ENCODE measurements at places on chromosomes 5 and 9.

DNA sequence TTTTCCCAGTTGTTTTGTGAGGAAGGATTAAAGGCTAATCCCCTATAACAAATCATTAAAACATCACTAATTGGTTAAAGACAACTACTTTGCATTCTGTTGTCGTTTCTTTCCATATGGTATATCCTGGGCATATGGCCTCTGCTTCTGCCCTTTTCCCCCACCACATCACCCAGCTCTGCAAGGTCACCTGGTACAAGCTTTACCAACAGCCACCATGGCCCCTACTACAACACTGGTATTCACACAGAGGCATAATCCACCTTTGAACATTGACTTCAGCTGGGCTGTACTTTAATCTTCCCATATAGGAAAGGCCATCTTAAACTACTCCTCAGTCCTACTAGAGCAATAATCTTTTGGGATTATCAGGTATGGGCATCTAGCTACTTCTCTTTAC lies 866.1 kb downstream of the TLE4 start:
- DNase-seq = no peak

- no peak for DNase-seq
These were observed 208.3 kb downstream of the ENC1 start for GRCh38 chr5:74432216-74432615.

DNA sequence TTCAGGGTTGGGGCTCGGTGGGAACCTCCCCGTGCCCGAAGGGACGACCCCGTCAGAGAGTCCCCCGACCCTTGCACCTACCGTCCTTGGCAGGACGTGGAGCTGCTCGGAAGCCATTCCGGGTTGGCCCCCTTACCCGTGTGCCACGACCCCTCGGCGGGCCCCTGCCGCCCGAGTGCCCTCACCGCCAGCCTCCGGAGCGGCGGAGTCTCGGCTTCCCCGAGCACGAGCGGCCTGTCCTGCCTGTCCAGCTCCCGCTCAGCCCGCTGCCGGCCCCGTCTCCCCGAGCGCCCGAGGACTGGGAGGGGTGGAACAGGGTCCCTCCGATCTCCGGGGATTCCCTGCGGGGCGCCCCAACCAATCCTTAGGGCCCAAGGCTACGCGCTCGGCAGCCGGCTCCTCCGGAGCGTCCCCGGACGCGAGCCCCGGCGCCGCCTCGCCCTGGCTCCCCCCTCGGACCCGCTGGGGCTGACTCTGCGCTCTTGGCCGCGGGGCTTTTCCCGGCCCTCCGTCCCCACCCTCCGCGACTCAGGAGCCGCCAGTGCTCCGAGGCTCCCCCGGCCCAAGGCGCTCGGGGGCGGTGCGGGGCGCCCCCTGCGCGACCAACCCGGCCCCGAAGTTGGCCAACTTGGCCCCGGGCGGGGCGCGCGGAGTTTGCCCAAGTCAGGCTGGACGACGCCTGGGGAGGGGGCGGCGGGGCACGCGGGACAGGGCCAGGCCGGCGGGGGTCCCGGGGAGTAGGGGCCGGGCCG lies 654 bp downstream of the ADAMTS2 start:
- DNase-seq = no peak

- DNase-seq = no peak
These were observed 49.0 kb upstream of the RIC1 start for GRCh38 chr9:5579881-5580280.

DNA sequence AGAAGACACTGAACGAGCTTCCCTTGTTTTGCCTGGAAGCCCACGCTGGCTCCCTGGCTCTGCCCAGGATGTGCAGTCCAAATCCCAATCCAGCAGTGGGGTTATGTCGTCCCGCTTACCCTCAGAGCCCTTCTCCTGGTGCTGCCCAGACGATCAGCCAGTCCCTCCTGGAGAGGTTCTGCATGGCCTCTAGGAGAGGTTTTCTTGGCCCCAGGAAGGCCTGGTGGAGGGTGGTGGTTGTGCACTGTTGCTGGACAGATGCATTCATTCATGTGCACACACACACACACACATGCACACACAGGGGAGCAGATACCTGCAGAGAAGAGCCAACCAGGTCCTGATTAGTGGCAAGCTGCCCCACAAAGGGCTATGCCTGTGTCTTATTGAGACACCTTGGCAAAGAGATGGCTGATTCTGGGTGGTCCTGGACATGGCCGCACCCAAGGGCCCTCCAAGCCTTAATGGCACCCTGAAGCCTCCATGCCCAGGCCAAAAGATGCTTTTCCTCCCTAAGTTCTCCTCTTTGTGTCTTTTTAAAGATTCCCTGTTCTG lies 10.5 kb upstream of the OLFM1 start:
- DNase-seq = no peak

GRCh38 chr5:69468631-69469030 lies 24.0 kb upstream of the OCLN start:
- DNase-seq = no peak

DNA sequence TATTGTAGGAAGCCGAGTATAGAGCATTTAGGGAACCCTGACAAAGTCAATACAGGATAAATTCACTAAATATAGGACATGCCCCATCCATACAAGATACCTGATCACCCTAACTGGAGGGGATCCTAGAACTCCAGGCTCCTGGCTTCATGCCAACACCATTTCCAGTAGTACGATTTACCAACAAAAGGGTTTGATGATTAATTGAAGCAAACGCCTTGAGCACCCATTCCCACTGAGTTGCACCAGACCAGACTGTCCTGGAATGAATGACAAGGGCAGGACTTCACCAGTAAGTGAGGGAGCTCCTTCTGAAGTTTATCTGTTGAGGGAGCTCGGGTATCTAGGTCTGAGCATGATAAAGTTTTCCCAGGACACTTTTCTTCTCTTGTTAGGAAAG lies 327.2 kb upstream of the MSX2 start:
- DNase-seq = no peak

DNA sequence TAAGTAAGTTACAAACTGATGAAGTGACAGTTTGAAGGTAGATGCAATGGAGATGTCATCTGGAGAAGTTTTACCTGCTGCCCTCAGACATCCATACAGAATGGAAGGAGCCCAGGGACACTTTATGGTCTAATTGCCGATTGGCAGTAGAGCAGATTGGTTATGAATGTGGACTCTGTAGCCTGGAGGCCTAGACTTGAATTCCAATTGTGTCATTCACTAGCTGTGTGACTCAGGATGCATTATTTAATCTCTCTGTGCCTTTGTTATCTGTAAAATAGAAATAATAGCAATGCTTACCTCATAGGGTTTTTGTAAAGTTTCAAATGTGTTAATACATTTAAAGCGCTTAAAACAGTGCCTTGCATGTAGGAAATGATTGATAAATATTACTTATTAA lies 5.2 kb upstream of the TCERG1 start:
- no peak for DNase-seq

DNA sequence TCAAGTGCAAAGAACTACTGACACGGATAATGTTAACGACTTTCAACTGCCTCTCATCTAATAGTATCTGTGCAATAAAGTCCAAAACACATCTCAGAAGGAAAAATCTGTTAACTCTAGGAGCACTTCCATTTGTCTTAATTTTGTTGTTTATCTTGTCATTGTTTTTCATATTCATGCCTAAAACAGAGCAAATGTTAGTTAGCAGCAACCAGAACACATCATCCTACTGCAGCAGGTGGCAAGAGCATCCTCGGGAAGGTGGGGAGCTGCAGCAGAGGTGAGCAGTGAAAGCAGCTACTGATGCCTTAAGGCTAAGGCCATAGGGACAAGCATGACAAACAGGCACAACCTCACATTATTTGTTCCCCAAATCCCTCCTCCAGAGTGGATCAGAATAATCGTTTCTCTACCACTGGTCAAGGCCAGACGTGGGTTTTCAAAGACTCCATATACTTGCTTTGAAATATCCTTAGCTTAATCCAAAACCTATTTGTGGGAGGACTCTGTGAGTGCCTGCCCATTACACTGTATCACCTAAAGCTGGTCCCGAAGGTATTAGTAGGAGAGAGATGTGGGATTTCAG lies 1.0 kb downstream of the HMGCS1 start:
- DNase-seq = no peak

DNA sequence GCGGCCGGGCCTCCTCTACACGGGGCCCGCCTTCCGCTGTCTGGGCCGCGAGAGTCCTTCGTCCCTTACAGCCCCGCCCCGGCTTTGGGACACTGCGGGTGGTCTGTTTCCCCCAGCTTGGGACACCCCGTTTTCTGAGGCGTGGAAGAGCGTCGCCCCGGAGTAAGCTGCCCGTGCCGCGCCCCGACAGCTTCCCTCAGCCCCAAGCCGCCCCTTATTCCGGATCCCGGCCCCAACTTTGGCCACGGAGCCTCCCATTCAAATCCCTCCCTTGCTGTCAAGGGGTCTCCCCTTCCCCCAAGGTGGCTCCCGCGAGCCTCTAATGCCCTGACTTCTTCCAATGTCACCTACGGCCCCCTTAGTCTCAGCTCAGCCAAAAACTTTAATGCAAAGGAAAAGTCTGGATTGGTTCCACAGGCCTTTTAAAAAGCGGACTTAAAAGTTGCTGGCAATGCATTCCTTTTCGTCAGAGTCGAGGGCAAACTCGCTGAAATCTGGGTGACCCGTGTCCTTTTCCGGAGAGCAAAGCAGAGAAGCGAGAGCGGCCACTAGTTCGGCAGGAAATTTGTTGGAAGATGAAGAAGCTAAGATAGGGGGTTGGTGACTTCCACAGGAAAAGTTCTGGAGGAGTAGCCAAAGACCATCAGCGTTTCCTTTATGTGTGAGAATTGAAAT lies 19.8 kb downstream of the EXOSC2 start:
- no peak for DNase-seq

- DNase-seq = no peak
These were observed 79.5 kb downstream of the RIC1 start for GRCh38 chr9:5708414-5708813.

DNA sequence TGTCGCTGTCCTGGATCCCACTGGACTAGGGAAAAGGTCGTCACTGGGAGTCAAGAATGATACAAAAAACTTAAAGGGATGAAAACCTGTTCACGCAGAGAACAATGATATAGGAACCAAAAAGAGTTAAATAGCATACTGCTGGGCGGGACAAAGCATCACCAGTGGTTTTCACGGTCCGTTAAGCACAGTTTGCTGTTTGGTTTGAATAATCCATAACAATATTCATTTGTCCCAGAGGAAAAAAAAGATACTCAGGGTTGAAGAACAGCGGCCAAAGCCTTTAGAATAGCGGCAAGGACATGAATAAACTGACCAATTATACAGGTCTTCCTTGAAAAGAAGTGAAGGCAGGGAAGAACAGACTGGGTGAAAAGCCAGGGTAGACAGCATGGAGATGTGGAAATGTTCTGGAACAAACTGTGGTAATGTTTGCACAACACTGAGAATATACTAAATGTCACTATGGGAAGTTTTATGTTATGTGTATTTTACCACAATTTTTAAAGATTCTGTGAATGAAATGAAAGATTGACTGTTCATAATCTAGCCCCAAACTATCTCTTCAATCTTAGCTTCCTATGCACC lies 60.8 kb downstream of the MTMR12 start:
- no peak for DNase-seq

GRCh38 chr9:89234205-89235067 lies 55.8 kb upstream of the SHC3 start:
- no peak for DNase-seq

DNA sequence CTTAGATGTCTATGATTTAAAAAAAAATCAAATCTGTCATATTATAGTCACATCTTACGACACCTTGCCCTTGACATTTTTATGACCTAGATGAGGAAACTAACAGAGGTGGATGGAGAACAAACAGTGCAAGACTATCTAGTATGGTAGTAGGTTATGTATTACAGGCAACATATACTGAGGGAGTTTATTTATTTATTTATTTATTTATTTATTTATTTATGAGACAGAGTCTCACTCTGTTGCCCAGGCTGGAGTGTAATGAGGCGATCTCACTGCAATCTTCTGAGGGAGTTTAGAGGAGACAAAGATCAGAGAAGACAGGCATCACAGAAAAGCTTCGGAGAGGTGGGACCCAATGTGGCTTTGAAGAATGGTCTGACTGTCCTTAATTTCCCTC lies 4.5 kb upstream of the PBX3 start:
- DNase-seq = no peak

DNA sequence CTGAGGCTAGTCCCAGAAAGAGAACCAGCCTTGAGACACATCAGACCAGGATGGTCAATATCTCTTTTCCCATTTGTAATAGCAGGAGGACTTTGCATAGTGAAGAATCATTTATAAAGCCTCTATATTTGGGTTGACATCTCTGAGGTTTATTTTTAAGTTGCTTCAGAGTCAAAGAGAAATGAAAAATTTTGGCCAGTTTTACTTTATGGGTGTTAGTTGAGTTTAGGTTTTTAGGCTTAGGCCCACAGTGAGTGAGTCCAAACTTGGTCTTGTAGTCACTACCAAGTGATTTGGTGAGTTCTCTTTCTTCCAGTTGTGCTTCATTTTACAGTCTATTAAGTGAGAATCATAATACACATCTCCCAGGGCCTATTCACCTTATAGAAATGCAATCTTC lies 5.3 kb upstream of the MEF2C start:
- DNase-seq = no peak
